ENCODE measurements at places on chromosomes 12 and 14. TPM values are rescaled to one million over a fixed set of nuclear protein-coding genes. Genes with fewer than 3 reads are reported as not detected.

The PTPN21 gene
- polyA plus RNA-seq: 10.0 TPM

DNA sequence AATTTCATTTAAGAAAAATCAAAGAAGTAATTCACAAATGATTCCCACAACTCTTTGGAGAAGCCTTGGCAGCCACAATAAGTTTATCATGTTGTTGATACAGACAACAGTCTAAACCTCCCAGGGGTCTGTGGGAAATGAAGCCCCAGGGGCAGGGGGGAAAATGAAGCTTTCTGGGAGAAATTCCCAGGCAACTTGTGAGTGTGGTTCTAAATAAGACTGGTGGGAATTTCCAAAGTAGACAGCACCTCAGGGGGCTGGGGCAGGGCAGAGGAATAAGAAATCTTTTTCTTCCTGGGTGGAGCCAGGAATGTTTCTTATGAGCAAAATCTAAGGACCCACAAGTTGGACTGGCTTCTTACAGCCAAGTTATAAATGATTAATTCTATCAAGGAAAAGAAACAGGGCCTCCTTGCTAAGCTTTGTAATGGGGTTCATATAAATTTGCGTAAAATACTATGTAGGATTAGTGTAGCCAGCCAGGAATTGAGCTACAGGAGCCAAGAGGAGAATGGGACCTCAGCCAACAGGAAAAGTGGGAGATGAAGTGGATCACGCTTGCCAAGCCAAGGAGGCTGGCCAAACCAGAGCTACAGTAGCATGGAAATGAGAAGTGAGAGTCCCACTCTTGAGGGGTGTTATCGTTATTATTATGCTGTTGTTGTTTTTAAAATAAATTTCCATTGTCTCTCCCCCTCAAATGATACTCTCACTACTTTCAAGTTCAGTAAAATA lies 182.9 kb upstream of the FAR2 start:
- no peaks in the 10 kb centered on the region for H3K36me3 ChIP-seq
- no peak overlapping the region for H3K27ac ChIP-seq
- no peak overlapping the region for H3K4me3 ChIP-seq
- DNase-seq: peak; percentile 14

DNA sequence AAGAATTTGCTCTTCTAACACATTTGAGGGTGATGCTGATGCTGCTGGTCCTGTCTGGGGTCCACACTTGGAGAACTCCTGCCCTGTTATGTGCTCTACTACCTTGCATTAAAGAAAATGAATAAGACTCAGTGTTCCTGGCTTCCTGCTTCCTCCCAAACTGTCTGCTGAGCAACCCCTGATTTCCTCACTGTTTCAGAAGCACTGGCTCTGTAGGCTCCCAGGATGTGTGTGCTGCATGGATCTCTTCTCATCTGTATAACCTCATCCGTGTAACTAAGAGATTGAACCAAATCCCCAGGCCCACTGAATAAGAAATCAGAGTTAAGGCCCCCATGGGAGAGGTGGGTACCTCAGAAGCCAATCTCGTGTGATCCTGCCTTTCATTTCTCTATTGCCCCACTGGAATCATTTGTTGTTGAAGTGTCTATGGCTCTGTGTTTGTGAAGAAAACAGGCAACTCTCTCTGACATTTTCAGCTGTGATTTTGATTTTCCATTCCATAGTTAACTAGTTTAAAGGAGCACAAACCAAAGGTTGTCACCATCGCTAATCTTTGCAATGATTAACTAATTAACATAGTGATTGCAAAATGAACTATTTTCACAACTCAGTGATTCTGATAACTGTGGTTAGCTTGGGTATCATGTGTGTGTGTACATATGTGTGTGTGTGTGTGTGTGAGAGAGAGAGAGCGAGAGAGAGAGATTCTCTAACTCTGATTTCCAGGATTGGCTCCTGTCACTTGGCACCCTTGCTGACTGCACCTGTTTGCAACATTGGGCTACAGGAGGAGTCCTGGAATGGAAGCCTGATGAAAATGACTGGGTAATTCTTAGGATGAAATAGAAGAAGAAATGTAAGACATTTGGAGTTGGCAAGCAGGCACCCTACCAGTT lies 196.2 kb downstream of the SLC38A4 start:
- DNase-seq: peak; percentile 5
- H3K27me3 ChIP-seq: no peaks in the 10 kb centered on the region
- H3K4me1 ChIP-seq: peaks cover 12% of the 10 kb centered on the region
- no peak overlapping the region for H3K4me3 ChIP-seq

The HCAR2 gene
- polyA plus RNA-seq: not detected

- H3K4me3 ChIP-seq: no peak overlapping the region
- H3K27ac ChIP-seq: no peak overlapping the region
- DNase-seq: no peak
- no peaks in the 10 kb centered on the region for H3K4me1 ChIP-seq
These were observed 128.3 kb upstream of the PRMT8 start for GRCh38 chr12:3362737-3363136.

GRCh38 chr12:132586929-132587328 lies 23.5 kb downstream of the LRCOL1 start:
- H3K27me3 ChIP-seq: peaks cover 6% of the 10 kb centered on the region
- H3K36me3 ChIP-seq: peaks cover 2% of the 10 kb centered on the region
- no peak overlapping the region for H3K4me3 ChIP-seq

The GDF3 gene
- 0.31 TPM for polyA plus RNA-seq

DNA sequence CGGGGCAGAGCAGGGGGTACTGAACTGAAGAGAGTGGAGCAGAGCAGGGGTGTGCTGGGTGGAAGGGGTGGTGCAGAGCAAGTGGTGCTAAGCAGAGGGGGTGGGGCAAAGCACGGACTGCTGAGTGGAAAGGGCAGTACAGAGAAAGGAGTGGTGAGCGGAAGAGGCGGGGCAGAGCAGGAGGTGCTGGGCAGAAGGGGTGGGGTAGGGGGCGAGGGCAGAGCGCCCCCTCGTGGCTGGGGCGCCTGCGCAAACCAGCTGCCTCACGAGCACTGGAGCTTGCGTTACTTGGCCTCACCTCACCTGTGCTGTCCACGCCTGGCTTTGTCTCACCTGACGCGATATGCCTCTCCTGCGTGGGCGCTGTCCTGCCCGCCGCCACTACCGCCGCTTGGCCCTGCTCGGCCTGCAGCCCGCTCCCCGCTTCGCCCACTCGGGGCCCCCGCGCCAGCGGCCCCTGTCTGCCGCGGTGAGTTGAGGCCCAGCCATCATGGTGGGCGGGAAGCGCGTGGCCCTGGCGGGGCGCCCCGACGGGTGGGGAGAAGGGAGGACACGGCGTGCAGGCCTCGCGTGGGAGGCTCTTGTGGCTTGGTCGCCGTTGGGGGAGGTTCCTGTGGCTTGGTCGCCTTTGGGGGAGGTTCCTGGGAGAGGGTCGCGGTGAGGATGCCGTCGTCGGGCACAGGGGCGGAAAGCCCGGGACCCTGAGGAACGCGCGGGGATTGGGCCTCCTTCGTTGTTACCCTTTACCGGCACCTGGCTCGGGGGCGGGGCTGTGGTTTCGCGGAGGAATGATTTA lies at the start of gene COX8C:
Gene COX8C (plus strand): TSS at position 257 of the 796 bp plus-strand sequence. CDS start 87 bp downstream, at position 344.
- H3K27me3 ChIP-seq: no peaks in the 10 kb centered on the region
- no peaks in the 10 kb centered on the region for H3K4me1 ChIP-seq
- H3K27ac ChIP-seq: no peak within 1 kb of the TSS

- H3K27me3 ChIP-seq: no peaks in the 10 kb centered on the region
- no peak overlapping the region for H3K4me3 ChIP-seq
- no peaks in the 10 kb centered on the region for H3K4me1 ChIP-seq
- H3K27ac ChIP-seq: peak overlapping the region; percentile 4
- no peak for DNase-seq
- H3K36me3 ChIP-seq: no peaks in the 10 kb centered on the region
These were observed 30.7 kb downstream of the FOXN3 start for GRCh38 chr14:89386212-89386886.

All from small intestine (tissue), 16 donors.